ENCODE measurements at places on chromosomes 16 and 17. TPM values are rescaled to one million over a fixed set of nuclear protein-coding genes. Genes with fewer than 3 reads are reported as not detected.

The DPEP3 gene
- total RNA-seq = not detected

The ZNF768 gene
- total RNA-seq = 26.4 TPM

The HNF1B gene
- total RNA-seq = not detected

The NPIPA2 gene
- 1.0 TPM for total RNA-seq

The SLC35G6 gene
- not detected for total RNA-seq

The NACA2 gene
- total RNA-seq = not detected

The PLXDC1 gene
- total RNA-seq = 49.3 TPM

The SLC16A13 gene
- 0.44 TPM for total RNA-seq

All from camera-type eye (tissue), 1 donor.